ENCODE measurements at places on chromosomes 7 and 10.

DNA sequence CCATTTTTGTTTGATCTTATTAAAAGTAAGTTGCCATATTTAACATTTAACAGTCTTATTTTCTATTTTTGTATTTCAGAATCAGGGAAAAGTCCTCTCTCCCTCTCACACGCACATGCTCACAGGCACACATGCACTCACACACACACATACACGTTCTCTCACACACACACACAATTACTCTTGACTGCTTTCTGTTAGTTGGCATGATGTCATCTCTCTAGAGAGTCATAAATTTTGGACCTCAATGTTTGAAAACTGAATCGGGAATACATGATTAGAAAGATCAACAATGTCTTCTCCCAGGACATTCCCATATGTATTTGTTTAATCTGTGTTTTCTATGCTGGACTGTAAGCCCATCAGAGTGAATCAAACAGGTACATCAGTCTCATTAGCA is 165.7 kb upstream of the AHR start:
- no peak for DNase-seq

GRCh38 chr10:74953214-74953613 is 126.8 kb downstream of the KAT6B start:
- DNase-seq = no peak

DNA sequence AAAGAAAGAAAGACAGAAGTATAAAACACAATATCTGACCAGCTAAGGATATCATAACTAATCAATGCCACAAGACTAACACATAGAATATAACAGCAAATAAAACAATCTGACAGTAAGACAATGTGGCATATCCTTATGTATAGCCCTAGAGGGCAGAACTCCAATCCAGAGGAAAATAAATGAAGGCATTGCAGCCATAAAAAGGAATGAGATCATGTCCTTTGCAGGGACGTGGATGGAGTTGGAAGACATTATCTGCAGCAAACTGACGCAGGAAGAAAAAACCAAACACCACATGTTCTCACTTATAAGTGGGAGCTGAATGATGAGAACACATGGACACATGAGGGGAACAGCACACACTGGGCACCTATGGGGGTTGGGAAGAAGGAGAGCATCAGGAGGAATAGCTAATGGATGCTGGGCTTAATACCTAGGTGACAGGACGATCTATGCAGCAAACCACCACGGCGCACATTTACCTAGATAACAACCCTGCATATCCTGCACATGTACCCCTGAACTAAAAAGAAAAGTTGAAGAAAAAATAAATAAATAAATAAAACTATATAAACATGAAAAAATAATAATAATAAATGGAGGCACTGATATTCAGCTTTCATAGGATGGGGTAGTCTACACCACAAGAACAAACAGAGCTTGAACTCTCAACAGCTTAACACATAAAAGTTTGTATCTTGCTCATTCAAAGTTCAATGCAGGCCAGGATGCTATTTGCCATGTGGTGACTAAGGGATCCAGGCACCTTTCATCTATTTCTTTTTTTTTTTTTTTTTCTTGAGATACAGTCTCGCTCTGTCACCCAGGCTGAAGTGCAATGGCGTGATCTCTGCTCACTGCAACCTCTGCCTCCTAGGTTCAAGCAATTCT is 66.1 kb upstream of the KAT6B start:
- DNase-seq = no peak

DNA sequence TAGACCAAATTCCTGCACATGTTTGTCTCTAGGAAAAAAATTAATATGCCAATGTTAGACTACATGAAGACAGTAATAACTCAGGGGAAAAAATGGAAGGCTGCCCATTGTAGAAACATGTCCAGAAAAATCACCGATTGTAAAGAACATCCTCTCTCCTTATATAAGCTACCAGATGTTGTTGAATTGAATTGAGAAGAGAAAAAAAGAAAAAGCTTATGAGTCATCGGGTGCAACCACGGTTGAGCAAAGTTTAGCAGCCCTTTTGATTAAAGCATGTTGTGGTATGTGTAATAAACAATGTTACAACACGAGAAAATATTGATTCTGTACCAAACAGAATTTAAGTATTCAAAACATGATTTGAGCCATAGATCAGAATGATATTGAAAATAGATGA is 102.3 kb upstream of the ARHGAP21 start:
- DNase-seq = peak; percentile 60

GRCh38 chr7:151038951-151039849 is 9.1 kb upstream of the ASIC3 start:
- peak; percentile 90 for DNase-seq

DNA sequence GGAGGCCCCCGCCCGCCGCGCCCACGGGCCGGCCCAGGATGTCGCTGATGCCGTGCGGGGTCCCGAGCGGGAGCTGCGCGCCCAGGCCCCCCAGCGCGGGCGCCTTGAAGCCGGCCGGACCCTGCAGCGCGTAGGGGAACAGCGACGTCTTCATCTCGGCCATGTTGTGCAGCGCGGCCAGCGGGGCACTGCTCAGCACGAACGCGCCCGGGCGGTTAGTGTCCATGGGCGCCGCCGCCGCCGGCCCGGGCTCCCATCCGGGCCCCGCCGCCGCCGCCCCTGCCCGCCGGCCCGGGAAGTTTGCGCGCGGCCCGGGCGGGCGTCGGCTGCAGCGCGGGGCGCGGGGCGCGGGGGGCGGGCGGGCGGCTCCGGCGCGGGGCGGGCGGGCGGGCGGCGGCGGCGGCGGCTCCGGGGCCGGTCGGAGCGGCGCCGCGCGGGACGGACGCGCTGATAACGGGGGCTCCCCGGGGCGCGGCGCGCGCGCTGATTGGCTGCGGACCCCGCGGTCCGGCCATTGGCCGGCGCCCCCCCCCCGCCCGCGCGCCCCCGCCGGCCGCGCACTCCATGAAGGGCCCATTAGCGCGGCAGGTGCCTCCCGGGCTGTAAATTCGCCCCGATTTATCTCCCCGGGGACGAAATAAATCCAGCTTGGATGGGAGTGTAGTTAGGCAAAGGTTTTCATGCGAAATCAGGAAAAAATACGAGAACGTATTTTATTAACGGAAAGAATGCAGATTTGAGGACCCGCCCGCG is at the start of gene NKX6-2:
Gene NKX6-2, minus strand, starts transcription at position 425 of the 753 bp plus-strand sequence. Its CDS starts 199 bp downstream, at position 226.
- no peak for DNase-seq

GRCh38 chr7:2116989-2117591 is 115.7 kb downstream of the MAD1L1 start:
- peak; percentile 52 for DNase-seq

GRCh38 chr10:124381011-124381611 is 37.6 kb downstream of the OAT start:
- DNase-seq = no peak

DNA sequence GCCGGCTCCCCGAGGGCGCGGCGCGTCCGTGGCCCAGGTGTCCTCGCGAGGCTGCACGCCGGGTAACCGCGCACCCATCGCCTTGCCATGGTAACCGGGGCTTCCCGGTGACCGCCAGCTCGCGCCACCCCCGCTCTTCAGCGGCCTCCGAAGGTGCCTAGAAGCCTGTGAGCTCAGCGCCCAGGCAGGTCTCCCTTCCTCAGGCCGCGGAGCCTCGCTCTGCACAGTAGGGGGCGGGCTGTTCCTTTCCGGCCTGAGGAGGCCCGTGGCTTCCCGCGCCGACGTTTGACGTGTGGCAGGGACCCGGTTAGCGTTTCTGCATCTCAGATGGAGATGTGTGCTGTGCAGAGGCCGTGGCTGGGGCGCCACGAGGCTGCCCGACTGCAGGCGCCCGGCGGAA is 117.1 kb downstream of the DYNC2I1 start:
- DNase-seq = no peak

- no peak for DNase-seq
Measured at GRCh38 chr10:118547282-118547681, 48.2 kb downstream of the PRLHR start.

DNA sequence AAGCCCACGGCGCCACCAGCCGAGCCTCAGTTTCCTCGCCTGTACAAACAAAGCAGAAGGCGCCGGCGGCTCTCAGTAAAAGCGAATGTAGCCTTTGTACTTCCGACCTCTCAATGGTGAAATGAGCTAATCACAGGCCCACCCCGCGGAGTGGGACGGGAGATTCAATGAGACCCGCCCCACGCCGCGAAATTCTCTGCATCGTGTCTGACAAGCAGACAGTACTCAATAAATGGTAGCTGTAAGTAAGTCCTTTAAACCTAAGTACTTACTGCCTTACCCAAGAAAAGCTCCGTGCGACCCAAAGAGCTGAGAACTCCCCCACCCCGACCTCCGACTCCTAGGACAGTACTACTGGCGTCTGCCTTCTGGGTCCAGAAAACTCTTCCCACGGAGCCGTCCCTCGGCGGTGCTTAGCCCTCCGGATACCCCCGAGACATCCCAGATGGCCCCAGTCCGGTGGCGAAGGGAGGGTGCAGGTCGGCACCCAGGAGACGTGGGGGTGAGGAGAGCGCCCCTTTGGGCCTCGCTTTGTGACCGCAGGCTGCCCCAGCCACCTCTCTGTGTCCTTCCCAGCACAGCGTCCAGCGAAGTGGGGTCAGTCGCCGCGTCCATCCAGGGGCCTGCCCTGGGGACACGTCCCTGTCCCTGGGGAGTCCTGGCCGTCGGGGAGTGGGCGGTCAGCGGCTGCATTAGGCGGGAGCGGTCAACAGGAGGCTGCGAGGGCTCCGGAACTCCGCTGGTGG is 972 bp upstream of the CXCL12 start:
- DNase-seq = no peak

GRCh38 chr10:31583293-31583692 is 264.3 kb downstream of the ZEB1 start:
- no peak for DNase-seq

DNA sequence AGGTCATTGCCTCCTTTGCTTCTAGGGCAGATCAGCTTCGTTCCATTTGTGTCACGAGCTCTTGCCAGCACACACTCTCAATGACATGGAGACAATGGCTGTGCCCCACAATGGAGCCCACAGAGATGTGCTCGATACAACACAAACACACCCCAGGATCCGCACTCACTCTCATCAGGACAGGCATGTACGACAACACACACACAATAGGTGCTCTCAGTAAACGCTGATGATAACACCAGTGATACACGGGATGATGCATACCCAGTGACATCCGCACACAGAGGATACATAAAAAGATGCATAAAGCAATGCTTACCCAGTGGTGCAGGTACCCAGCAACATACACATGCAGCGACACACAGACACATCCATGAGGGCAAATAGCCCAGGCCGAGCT is 61.2 kb upstream of the LBX1 start:
- no peak for DNase-seq

DNA sequence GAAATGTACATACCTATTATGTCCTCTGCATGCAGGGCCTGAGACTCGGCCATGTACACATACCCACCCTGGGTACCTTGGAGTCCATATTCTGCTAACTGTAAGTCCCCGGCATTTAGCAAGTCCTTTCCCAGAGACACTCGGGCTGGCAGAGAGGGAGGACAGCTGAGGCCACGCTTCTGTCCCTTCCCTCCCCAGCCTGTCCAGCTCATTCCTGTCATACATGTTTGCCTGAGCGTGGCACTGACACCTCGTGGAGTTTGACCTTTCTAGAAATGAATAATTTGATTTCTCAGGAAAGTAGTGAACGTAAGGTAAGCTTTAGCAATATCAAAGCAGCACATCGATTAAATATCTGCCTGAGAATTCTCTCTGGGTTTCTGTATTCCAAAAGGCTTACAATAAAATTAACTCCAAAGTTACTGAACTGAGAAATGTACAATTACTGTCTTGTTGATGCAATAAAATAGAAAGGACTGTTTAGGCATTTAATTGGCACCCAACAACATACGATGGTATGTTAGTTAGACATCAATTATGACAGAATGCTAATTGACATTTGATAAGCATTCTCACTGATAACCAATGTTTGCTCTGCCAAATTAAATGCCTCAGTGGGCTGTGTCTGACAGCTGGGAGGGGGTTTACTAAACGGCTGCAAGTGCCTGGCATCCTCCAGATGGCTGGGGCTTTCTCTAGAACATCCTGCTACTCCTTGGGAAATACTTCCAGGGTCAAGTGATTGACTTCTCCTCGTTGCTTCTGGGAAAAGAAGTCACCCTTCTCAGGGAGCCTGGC is 221.2 kb downstream of the CCSER2 start:
- DNase-seq = no peak

- DNase-seq = no peak
Measured at GRCh38 chr7:8229927-8230326, 32.0 kb downstream of the ICA1 start.
